ENCODE measurements at places on chromosomes 16 and 17.

DNA sequence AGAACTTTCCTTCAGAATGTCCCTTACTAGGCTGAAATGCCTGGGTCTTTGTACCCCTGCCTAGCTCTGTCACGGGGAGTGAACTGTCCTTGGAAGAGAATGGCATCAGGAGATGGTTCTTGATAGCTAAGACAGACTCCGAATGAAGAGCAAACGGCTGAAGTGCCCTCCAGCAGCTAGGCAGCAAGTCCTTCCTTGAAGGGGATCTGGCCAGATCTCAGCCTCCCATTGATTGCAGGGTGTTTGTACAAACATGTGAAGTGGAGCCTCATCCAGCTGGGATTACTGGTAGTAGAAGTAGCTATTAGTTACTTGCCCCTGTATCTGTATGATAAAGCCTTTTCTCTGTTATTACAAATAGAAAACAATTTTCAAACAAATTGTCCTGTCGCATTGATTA, 30.9 kb downstream of the LRRC36 start:
- no peak for DNase-seq

GRCh38 chr17:40604327-40605080, 39.2 kb upstream of the CCR7 start:
- no peak for DNase-seq

- DNase-seq, result no peak
Measured at GRCh38 chr16:87583453-87584131, 18.7 kb upstream of the JPH3 start.

GRCh38 chr17:9533441-9533840, 42.2 kb downstream of the STX8 start:
- DNase-seq, result no peak

DNA sequence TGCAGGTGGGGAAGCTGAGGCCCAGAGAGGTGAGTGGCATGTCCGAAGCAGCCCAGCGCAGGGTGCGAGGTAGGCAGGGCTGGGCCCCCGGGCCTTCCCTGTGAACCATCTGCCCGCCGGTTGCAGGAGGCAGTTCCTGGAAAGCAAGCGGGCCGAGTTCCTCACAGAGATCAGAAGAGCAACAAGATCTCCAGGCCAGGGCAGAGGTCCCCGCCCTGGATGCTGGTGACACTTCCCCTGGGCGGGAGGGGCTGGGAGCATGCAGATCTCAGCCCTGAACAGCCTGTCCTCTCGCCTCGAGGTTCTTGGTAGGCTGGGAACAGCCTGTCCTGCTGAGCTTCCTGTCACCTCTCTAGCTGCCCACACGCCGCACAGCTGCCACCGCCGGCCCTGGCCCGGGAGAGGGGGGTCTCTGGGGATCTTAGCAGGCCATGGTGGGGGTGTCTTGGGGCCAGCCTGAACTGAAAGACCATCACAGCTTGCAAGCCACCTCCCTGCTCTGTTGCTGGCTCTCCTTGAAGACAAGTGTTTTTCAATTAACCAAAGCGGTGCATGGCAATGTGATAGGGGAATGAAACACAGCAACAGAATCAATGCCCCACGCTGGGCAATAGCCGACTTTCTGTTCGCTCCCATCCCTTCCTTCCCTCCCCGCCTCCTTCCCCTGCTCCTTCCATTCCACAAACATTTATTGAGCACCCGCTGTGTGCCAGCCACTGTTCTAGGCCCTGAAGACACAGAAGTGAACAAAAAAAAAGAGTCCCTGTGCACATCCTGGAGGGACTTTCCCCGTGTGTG, 31.7 kb downstream of the SOCS1 start:
- DNase-seq, result no peak

DNA sequence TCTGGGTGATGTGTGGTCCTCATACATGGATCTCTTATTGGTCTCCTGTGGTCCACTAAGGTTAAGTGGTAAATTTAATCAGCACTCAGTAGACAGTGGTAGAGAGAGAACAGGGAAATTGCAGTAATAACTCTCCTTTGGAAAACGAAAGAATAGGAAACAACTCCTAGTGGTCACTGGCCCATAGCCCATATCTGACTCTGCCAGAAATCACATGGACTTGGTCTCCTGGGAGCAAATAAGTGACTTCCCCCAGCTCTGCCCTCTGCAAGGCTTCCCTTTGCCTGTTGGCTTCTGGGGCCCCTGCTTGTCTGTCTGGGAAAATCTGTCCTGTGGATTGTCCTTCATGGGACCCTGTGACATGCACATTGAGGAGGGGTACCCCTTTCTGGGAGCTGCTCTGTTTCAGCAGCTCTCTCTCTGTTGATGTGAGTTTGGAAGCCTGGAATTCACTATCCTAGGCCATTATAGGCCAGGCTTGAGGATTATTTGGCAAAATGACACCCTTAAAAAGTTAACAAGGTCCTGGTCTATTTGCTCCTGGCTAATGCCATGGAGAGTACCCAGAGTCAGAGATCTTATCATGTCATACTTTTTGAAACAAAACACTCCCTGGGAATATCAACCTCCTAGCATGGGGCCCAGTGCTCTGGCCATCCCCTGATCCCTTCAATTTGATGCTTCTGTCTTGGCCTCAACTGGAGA, 58.0 kb upstream of the HNF1B start:
- DNase-seq, result no peak

GRCh38 chr16:9665851-9666271, 516.4 kb downstream of the GRIN2A start:
- peak; percentile 24 for DNase-seq

- no peak for DNase-seq
Measured at GRCh38 chr16:27053996-27054395, 12.7 kb upstream of the C16orf82 start.

DNA sequence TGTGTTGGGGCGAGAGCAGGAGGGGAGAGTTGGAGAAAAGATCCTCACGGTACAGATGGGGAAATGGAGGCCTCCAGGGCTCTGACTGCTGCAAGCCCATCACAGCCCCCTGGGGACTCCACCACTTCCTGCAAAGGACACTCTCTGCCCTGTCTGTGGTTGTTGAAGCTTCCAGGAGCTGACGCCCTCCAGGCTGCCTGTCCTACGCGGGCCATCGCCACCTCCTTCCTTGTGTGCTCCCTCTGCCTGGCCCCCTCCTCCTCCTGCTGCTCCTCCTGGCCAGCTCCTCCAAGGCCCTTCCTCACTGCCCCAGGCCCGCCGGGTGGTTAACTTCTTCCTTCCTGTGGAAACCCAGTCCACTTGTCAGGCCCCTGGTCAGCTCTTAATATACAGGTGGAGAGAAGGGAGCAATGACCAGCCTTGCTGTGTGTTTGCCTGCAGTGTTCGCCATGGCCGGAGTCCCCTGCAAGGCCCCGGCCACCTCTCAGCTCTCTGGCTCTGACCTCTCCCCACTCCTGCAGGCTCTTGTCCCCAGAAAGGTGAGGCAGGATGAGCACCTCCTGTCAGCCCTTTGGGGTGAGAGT, 18.4 kb upstream of the STAC2 start:
- DNase-seq, result no peak
